Activated T-cell treated with anti-CD3 and anti-CD28 coated beads, Interleukin-2, amount 50 U/mL, for 1 hour (primary cell): ENCODE measurements at places on chromosomes 3 and 15.

DNA sequence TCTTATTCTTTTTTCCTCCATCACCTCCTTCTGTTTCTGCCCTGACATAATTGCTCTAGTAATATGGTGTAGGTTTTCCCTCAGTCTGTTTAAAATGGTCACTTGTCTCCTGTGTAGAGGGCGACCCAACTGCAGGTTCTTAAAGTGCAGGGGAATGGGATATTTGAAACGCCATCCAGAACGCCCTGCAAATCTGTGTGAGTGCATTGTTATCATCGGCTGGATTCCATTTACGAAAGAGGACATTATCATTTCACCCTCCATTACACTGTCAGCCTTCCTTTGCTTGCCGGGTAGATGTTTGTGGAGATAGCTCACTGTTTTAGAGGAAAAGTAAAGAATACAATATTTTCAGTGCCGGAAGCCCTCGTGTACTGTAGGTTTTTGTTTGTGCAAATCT, 354.0 kb downstream of the LRTM1 start:
- DNase-seq = no peak

GRCh38 chr15:69562564-69562963, 109.9 kb downstream of the RPLP1 start:
- DNase-seq = no peak

- no peak for DNase-seq
Measured at GRCh38 chr15:48800811-48801455, 9.9 kb downstream of the CEP152 start.

DNA sequence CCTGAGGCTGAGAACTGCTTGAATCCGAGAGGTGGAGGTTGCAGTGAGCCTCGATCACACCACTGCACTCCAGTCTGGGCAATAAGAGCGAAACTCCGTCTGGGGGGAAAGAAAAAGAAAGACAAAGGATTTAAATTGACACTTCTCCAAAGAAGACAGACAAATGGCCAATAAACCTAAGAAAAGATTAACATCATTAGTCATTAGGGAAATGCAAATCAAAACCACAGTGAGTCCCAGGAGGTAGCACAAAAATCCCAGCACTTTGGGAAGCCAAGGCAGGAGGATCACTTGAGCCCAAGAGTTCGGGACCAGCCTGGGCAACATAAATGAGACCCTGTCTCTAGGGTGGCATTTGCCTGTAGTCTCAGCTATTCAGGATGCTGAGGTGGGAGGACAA, 12.6 kb downstream of the CLPX start:
- DNase-seq = no peak

DNA sequence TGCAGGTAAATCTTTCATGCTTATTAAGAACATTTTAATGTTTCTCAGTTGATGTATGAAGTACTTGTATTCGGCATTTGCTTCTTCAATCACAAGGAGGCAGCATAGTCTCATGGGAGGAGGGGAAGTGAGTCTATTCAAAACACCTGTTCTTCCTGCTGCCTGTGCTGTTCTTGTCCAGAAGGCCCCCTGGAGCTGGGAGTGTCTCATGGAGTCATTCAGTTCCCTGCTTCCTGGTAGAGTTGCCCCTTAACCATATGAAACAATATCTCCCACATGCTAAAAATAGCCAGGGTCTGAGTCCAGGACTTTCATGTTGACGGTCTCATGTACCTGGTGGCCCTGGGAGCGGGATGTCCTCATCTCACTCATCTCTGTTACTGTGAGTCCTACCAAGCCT, 15.5 kb upstream of the PPP1R2 start:
- DNase-seq = no peak

DNA sequence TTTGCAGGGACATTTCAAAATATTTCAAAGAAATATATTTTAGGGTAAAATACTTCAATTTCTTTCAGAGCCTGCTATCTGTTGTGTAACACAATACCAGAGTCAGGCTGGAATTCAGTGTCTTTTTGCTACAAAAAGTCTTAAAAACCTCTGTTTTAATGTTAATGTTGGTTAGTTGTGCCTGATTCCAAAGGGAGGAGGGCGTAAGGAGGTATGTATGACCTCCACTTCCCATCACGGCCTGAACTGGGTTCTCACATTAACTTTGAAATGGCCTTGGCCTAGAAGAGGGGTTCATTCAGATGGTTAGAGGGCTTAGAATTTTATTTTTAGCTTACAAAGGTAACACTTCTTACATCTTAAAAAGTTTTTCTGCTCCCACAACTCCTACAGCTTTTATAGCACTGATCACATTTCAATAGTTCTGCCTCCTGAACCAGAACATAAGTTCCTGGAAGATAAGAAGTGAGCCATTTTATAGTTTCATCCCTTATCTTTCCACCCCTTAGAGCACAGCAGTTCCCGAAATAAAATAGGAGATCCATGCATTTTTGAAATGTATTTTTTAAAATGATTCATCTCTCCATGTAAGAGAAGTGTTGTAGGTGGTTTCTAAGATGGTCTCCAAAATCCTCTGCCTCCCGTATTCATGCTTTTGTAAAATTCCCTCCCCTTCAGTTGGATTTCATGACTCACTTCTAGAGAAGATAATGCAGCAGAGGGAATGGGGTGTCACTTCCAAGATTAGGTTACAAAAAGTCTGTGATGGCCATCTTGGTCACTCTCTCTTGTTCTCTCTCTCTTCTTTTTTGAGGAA, 543.1 kb upstream of the NECTIN3 start:
- no peak for DNase-seq

DNA sequence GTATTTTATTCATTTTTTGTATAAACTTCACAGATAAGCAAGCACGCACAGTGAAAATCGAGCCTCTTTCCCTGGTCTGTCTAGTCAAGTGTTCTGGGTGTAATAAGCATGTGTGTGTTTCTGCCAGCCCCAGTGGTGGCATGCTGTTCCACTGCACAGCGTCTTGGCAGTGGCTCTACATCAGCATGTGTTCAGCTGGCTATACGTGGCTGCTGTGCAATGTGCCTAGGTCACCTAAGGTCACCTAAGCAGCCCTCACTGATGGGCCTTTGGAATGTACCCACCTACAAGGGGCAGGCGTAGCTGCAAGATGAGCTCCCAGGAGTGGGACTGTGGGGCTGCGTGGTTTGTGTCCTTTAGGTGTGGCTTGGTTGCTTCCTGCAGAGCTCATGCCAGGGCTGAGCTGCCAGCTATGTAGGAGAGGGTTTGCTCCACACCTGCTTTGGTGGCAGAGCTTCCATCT, 4.9 kb downstream of the LIMD1 start:
- DNase-seq = no peak

DNA sequence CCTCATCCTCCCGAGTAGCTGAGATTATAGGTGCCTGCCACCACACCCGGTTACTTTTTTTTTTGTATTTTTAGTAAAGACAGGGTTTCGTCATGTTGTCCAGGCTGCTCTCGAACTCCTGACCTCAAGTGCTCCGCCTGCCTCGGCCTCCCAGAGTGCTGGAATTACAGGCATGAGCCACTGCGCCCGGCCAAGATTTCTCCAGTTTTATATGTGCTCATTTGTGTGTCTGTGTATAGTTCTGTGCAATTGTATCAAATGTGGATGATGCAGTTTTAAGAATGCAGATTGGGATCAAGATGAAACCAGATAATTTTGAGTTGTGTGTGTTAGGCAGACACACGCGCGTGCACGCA, 68.3 kb downstream of the SLCO3A1 start:
- DNase-seq = no peak

DNA sequence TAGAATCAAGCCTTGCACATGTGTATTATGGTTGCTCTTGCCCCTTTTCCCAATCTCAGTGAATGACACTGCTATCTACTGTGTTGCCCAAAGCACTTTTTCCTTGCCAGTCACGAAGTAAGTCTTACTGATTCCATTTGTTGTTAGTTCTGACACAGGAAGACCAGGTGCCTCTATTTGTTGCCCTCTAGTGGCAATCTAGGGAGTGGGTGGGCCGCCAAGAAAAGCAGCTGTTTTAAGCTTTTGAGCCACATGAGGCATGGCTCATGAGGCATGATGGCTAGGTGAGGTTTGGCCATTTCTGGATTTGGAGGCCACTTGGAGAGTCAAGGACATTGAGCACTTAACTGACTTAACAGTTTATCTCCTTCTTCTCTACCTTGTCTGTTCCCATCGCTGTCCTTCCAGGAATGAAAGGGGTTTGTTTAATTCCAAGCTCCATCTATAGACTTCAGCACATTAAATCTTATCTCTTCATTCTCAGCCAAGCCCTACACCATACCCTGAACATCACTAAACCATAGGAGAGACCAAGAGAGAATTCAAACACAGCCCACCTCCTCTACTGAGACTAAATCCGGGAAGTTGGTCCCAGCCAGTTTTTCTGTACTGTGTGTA, 103.1 kb downstream of the HCN4 start:
- peak; percentile 38 for DNase-seq

DNA sequence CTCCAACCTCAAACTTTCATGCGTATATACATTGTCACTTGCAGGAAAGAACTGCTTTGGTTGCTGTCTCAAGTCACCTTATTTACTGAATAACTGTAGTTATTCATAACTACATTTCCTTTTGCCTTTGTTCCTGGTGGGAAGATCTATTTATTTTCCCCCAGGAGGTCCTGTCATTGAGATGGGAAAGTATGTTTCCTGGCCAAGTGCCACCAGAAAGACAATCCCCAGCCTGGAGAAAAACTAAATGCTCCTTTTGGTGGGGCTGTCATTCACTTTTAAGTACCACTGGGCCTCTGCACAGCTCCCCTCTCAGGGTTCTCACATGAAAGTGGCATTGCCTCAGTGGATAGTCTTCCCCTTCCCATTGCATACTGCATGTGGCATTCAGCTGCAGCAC, 59.8 kb downstream of the LRRC3B start:
- DNase-seq = no peak

- no peak for DNase-seq
Measured at GRCh38 chr3:138492980-138493675, 58.7 kb downstream of the ESYT3 start.

- no peak for DNase-seq
Measured at GRCh38 chr15:101615986-101616848, 36.0 kb downstream of the TM2D3 start.

- peak; percentile 76 for DNase-seq
Measured at GRCh38 chr3:71583566-71584393, at the start of gene FOXP1. TSS of gene FOXP1 (minus strand) at chr3:71583728. CDS start at chr3:71198381, 385,347 bp downstream.

GRCh38 chr3:168139947-168140346, 44.2 kb upstream of the GOLIM4 start:
- DNase-seq = no peak

- DNase-seq = no peak
Measured at GRCh38 chr3:13234666-13235065, 161.4 kb upstream of the IQSEC1 start.

DNA sequence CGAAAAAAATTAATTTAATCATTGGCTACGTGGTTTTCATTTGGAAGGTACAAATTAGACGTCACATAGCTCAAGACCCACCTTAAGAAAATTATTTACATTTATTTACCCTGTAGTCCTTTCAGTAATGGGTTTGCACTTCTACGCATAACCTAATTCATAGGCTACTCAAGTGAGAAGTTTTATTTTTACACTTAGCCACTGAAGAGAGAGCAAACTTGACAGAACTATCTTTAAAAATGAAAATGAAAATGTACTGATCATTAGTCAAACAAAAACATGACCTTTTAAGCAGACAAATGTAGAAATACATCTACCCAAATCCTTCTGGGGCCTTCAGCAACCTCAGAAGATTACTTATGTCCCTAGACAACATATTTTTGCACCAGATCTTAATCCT, 269.4 kb upstream of the TTC14 start:
- no peak for DNase-seq

DNA sequence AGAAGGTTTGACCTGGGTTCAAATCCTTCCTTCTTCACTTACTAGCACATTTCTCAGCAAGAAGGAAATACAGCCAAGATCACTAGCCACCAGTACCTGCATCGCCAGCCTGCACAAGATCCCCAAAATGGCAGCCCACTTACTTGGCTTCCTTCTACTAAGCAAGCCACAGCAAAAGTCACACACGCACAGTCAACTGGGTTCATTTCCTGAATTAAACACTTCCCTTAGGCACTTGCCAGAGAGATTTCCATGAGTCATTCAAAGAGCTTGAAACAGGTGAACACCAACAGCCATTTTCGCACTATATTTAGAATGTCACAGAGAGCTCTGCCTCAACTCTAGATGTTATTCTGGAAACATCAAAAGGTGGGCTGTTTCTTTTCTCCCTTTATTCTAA, 42.6 kb downstream of the MGLL start:
- no peak for DNase-seq
